ENCODE measurements at places on chromosomes 2 and 18.
A peak's percentile ranks its signal among the peaks of the same experiment; 100 is the strongest.

DNA sequence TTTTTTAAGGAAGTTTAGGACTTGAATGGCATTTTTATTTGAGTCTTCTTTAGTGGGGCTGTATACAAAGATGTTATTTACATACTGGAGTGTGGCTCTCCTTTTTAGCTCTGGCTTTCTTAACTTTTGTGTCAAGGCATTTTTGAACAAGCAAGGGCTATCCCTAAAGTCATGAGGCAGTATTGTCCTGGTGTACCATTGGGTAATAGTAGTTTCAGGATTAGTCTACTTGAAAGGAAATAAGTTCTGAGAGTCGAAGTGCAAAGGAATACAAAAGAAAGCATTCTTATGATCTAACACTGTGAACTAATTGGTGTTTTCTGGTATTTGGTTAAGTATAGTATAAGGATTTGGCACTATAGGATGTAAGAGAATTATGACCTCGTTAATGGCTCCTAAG is 1.9 kb upstream of the CYP27A1 start:
- no peak for DNase-seq

- no peak for DNase-seq
Measured at GRCh38 chr2:103152556-103152955, 390.7 kb downstream of the TMEM182 start.

- no peak for DNase-seq
Measured at GRCh38 chr2:191693778-191694177, 15.8 kb downstream of the NABP1 start.

DNA sequence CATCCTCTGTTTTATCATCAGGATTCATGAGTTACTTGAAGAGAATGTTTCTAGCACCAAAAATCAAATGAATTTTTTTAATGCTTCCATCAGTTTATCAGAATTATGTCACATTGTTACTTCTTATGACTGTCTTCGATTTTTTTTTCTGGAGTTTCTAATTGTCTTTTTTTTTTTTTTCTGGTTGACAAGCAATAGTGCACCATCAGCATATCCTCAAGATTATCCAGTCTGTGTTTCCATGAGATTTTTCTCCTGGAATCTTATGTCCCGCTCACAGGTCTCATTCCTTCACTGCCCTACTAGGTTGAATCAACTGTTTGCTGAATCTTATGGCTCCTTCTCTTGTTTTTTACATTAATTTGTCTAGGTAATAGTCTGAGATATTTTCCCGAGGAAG is 16.0 kb downstream of the R3HDM1 start:
- DNase-seq = no peak

DNA sequence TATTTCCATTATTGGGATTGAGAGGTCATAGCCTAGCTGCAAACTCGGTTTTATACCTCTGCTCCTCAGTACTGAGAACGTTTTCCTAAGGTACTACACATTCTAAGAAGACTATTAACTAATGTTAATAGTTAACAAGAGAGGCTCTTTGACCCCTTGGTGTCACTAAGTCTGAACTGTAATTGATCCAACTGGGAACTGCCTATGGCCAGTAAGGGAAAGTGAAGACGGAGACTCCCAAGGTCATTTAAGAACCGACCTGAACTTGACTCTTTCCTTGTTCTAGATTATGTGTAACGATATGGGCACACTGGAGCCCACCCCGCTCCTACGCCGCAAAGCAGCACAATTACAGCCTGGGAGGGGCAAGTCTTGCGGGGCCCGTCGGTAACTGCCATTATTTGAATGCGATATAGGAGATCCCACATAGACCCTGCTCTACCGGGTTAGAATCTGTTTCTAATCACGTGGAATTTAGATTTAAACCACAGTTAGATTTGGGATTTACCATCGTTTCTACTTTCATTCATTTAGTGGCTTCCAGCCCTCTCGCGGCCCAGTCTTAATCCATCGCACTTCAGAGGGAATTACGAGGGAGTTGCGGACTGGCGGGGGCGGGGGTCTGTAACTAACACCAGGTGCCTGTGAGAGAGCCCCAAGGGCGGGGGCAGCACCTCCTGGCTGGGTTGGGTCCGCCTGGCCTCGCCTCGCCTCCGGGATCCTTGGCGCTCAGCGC is 84.1 kb upstream of the EPB41L3 start:
- no peak for DNase-seq

DNA sequence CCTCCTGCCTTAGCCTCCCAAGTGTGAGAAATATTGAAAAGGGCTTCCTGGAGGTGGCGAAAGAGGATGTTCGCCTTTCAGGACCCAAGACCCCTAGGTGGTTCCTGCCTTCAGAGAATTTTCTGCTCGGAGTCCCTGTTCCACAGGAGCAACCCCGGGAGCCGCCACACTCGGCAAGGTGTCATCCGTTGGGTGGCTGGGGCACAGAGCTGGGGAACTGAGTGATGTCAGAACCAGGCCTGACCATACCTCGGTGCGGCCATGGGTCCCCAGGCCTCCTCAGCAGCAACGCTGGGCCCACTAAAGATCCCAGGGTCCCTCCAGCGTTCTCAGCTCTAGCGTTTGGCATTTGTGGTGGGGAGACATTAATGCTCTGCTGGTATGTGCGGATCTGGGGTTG is 23.7 kb upstream of the TAF1B start:
- no peak for DNase-seq

DNA sequence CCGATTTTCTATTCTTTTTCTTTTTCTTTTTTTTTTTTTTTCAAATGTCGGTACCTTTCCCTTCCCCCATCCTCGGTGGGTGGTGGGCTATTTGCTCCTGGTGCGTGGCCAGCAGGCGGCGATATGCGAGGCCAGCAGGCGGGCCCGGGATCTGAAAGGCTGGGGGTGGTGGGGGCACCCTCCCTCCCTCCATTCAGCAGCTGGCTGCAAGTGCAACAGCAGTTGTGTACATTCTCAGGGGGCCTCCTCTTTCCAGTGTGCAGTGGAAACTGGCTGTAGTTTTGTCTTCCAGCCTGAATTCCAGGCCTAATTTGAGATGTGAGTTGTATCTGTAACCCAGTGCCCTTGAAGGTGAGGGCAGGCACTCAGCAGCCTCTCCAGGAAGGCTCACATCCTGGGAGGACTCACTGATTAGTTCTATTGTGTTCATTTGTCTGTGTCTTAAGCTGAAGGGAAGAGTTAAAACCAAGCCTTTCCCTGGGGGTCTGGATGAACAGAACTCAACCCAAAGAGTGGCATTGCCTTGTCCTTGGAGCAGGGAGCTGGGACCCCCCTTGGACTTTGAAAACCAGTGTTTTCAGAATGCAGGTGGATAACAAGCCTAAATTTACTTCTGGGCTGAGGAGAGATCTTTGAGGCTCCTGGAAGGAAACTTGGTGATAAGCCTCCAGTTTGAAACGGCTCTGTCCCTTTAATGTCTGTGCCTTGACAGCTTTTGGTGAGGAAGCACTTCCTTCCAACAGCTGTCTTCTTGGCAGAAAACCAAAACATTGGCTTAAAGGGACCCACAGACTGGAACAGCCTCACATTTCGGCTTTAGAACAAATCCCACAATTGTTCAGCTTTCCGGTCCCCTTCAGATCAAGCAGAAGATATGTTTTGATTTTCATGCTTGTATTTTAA is 3.3 kb downstream of the MYCN start:
- no peak for DNase-seq

- DNase-seq = no peak
Measured at GRCh38 chr2:23545396-23545795, 160.4 kb downstream of the KLHL29 start.

DNA sequence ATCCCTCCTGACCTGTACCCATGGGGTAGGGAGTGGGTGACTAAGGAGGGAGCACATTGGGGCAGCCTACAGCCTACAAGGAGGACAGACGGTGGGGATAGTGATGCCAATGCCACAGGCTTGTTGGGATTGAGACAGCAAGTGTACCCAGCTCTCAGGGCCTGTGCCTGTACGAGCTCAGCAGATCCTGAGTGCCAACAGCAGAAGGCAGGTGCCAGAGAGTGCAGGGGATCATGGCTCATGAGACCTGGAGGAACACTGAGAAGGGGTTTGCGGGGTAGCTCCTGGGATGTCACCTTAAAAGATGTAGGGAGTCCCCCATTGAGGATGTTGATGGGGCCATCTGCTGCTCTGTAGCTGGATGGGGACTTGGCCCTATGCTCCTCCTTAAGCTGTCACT is 10.3 kb upstream of the SNED1 start:
- DNase-seq = no peak

- peak; percentile 49 for DNase-seq
Measured at GRCh38 chr18:21663578-21663977, 41.0 kb downstream of the ABHD3 start.

DNA sequence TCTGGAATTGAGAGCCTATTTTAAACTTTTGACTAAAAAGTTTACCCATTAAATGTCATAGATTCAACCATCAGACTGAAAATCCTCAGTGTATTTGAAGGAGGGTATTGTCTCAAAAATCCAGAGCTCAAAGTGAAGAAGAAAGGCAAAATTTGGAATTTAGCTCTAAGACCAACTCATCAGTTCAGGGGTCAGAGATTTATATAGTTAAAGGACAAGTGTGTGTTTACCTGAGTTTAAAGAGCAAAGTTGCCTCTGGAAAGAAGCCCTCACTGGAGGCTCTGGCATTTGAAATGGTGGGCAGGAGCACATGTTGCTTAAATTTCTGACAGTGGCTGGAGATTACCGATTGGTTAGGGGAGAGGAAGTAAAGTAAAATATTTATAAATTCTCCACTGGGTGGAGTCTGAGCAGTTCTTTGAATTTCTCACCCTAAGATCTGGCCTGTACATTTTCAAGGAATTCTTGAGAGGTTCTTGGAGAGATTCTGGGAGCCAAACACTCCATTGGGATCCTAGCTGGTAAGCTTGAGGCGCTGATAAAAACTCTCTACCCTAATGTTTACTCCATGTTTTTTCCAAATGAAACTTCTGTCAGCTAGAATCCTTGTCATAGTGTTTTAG is at the start of gene KYNU:
Gene KYNU (plus strand): TSS at position 449 of the 623 bp plus-strand sequence. CDS start 7,704 bp downstream, outside the sequence.
- DNase-seq = no peak

DNA sequence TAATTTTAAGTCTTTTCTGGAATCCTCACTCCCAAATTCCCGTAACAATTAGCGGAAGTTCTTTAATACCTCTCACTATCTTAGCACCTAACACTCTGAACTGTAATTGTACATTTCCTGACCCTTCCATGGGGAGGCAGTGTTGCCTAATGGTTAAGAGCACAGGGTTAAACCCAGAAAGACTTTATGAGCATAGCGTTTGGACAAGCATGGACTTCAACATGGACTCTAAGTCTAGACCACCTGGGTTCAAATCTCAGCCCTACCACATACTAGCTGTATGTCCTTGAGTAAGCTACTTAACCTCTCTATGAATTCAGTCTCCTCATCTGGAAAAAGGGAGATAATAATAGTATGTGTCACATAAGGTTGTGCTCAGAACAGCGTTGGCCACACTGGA is 13.0 kb downstream of the ANTXR1 start:
- DNase-seq = no peak

DNA sequence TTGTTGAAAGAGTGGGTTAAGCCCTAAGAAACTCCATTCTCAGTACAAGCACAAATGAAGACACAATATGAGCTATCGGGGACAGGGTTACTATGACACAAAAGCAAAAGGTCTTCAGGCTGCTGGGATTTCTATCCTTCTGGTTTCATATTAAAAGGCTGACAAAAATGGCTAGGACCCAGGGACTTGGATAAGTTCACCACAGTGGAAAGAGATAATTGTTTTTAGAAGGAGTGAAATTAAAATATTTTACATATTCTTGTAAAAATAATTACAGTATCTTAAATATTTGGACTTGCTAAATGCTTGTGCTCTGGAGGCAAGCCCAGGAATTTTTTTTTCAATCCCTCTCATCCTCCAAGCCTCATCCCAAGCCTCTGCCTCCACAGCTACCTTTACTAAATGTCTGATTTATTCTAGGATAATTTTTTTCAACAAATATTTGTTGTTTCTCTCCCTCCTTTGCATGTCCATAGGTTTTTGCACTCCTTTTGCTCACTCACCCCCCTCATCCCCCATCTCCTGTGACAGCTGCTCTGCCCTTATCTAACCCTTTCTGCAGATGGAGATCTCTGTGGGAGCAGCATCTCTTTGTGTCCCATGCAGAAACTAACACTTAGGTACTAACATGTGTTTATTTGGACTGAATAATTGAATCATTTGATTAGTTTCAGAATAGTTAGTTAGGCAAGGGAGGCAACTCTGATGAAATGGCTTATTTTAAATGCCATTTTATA is 47.8 kb upstream of the NABP1 start:
- no peak for DNase-seq

- no peak for DNase-seq
Measured at GRCh38 chr2:217168496-217168895, 308.6 kb upstream of the TNP1 start.

All from smooth muscle cell of the brain vasculature (primary cell).